Brain pericyte (primary cell): ENCODE measurements at places on chromosomes 3 and 15.

DNA sequence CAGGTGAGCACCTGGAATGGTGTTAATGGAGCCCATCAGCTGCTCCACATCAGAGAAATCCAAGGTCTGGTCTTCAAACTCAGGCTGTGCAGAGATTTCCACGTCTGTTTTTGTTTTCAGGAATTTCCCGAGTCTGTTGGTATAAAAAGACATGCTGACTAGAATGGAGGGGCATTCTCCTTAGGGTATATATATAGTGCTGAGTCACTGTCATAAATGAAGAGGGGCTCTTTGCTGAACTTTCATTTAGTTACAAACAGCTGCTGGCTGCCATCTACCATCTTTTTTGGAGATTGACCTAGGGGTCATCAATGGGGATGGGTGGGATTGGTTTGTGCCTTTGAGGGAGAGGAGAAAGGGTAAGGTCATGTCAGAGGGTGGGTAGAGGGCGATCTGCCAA lies 27.1 kb downstream of the FSD2 start:
- DNase-seq, result no peak

DNA sequence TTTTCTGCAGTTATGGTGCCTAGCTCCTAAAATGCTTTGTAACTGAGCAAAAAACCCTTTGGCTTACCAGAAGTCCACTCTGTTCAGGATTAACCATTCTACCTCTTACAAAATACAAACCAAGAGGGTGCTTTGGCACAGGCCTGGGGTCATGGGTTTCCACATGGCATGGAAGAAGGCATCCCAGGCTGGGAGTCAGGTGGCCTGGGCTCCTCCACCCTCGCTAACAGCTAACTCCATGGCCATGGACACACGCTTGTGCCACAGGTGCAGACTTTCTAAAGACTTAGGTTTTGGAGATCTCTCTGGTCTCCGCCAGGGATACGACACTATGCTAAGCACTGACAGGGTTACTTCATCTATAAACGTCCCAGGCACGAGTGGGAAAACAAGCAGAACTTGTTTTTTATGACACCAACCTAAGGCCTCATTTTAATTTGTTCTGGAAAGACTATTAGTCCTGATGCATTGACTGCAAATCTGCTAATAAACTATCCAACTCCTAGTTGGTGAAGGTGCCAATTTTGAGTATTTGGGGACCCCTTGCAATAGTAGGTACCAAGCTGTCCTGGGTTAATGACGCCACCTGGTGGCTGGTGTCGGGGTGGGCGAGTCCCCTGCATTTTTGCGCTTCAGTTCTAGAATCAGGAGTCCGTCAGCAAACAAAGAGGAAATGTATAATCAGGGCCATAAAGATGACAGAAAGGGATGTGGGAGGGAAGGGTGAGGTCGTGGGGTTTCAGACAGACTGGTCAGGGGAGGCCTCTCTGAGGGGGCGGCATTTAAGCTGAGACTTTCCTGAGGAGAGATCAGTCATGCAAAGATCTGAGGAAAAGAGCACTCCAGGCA lies 10.3 kb upstream of the ALDH1A3 start:
- DNase-seq, result no peak

DNA sequence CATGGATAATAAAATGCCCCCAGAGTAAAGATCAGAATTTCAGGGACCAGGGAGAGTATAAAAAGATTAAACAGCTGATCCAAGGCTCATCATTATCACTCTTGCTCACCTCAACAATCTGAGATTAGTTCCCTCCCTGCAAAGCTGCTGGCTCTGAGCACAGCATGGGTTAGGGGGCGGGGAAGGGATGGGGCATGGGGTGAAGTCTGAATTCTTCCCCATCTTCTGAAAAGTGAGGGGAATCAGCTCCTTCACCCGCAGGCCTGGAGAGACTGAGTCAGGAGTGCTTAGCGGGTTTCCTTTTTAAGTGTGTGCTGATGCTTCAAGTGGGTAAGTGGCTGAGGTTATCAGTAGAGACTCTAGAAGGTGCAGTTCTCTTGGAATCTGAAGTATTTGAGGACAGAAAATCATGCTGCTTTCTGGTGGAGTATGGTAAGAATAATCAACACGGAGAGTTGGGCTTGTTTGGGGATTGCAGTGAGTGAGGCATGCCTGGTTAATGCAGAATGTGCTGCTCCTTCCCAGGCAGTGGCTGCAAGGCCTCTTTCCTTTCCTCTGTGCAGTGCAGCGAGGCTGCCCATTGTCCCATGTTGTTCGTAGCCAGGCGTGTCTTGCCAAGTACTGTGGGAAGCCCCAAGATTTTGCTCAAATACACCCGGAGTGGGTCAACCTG lies 59.2 kb upstream of the TRAK1 start:
- no peak for DNase-seq

DNA sequence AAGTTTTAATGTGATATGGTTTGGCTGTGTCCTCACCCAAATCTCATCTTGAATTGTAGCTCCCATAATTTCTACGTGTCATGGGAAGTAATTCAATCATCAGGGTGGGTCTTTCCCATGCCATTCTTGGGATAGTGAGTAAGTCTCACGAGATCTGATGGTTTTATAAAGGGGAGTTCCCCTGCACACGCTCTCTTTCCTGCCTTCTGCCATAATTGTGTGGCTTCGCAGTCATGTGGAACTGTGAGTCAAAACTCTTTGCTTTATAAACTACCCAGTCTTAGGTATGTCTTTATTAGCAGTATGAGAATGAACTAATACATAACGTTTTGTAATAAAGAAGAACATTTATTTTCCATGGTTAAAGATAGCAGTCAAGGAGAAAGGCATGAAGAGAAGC lies 39.2 kb upstream of the GOLIM4 start:
- no peak for DNase-seq

- no peak for DNase-seq
Observed at GRCh38 chr3:183212096-183212495, 41.0 kb upstream of the B3GNT5 start.

DNA sequence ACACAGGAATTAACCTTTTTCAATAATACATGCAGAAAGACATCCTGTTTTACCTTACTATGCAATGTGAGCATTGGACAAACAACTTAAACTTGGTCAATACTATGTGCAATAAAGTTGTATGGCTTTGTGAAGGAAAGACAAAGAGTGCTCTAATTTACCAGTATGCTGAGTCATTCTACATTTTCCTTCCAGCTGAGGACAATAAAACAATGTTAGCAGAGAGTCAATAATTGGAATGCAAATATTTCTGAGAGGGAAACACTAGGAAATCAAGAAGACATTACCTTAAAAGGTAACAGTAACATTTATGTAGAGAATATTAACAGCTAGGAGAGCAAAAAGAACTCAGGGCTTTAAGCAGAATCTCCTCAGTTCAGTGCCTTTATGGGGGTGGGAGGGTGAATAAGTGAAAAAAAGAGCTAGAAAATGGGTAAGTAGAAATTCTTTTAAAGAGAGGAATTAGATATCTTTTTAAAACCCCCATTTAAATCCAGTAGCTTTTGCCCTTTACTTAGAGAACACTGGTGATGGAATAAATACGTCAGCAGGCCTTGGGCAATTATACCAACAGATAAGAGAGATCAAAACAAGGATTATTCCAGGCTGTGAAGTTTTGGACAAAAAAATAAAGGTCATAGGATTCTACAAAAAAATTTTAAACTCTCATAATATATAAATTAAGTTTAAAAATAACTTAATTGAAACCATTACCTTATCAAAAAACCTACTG lies 11.6 kb upstream of the HGD start:
- DNase-seq, result no peak

GRCh38 chr15:91257746-91258414 lies 157.8 kb downstream of the SV2B start:
- no peak for DNase-seq

DNA sequence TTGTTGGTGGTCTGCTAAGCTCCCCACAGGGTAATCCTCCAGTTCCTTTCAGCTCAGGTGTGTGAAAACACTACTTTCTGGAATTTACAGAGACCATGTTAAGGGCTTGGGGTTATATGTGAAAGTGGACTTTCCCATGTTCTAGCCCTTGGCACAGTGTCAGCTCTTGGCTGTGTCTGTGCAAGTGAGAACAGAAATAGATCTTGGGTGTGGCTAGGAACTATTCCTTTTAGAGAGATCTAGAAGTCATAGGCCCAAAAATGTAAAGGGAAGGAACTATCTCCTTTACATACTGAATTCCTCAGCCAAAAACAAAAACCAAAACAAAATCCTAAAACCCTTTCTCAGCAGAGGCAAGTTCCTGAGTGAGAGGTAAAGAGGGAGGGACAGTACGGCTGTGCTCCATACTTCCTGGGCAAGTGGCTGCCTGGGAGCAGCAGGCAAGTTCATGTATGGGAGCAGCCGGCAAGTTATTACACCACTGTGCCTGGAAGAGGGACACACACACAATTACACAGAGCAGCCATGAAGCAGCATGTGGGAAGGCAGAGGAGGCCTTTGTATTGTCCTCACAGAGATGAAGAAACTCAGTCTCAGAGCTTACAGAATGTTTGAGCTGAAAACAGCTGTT lies 19.9 kb upstream of the C3orf62 start:
- no peak for DNase-seq

DNA sequence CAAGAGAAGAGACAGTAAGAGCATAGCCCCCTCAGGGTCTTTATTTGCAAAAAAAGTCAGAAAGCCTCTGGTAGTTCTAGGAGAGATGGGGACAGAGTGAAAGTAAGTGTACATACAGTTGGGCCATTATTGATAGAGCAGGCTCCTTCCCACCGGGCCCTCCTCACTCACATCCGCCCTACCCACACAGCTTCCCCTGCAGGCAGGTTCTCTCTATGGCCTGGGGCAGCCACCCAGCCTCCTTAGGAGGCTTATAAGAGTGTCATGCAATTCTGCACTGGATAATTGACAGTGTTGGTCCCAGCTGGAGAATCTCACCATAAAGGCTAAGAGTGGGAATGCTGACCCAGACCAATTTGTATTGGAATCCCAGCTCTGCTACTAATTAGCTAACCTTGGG lies 49.5 kb downstream of the SLC30A4 start:
- no peak for DNase-seq

DNA sequence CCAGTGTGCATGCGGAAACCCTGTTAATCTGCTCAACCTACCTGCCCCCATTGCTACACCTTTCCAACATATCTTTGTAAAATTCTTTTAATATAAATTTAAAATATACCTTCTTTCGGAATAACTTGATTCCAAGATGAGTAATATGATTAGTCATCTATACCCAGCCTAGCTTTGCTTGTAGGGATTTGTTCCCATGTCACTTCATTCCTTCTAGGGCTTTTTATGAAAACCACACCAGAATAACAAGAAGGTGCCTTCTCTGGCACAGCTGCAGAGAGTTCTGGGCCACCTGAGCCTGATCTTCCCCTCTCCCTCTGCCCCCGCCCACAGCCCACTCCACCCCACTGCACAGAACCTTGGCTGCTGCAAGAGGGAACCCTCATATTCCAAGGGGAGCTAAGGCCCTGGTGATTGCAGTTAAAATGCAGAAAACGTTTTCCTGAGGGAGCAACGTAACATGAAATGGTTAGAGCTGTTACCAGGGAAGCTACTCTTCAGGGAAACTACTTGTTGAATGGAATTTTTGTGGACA lies 38.6 kb upstream of the HACD2 start:
- DNase-seq, result no peak

DNA sequence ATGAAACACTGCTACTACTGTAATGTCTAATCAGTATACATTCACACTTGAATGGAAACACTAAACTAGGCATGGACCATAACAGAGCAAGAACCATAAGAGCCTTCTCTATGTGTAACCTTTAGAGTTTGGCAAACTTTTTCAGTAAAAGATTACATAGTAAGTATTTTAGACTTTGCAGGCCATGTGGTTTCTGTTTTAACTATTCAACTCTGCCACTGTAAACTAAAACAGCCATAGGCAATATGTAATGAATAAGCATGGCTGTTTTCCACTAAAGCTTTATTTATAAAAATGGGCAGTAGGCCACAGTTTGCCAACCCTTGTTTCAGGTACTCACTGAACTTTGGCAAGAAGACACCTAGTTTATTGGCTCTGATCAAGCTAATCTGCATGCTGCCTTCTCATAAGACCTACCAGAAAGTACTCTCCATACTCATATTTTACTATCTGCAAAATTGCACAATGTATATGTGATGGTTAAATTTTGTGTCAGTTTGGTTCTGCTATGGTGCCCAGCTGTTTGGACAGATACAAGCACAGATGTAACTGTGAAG lies 46.0 kb downstream of the UACA start:
- no peak for DNase-seq

DNA sequence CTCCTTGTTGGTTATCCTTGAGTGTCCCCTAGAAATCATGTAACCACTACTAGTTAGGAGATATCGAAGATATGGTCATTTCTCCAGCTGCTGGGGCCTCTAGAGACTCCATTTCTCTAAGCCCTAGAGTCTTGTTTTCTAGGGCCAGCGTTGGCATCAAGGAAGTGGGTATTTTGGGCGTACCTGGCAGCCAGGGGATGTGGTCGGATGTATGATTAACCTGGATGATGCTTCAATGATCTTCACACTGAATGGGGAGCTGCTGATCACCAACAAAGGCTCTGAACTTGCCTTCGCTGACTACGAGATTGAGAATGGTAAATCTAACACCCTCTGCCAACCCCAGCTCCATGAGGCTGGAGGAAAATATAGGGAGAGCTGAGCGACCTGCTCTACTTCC lies 325.5 kb downstream of the RYR3 start:
- no peak for DNase-seq

- DNase-seq, result no peak
Observed at GRCh38 chr3:29827756-29828155, 546.9 kb downstream of the RBMS3 start.

DNA sequence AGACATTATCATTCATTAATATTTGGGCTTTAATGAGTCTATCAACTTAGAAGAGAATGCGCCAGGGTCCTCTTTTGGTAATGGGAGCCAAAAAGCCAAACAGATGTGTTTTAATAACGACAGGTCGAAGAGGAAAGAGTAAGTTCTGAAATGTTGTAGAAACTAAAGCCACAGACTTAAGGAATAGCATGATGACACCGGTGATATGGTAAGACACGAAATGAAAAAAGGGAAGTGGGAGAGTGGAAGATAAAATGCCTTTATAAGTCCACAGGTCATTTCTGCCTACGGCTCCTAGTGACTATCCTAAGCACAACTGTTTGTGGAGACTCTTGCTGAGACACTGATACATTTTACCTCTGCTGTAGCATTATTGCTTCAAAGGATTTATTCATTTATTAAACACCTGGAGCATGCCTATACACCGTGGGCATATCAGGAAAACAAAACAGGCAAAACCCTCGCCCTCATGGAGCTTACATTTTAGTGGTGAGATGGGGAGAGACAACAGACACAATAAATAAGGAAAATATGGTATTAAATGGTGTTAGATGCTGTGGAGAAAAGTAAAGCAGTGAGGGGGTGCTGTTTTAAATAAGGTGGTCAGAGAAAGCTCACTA lies 11.7 kb upstream of the CD47 start:
- no peak for DNase-seq

- no peak for DNase-seq
Observed at GRCh38 chr15:82921242-82921641, 31.3 kb downstream of the HOMER2 start.
